ENCODE measurements at places on chromosomes 11 and 22.

GRCh38 chr11:117595440-117595839 is 201.6 kb downstream of the DSCAML1 start:
- no peak for DNase-seq

- no peak for DNase-seq
These were observed 15.8 kb downstream of the CDKN1C start for GRCh38 chr11:2869561-2870427.

DNA sequence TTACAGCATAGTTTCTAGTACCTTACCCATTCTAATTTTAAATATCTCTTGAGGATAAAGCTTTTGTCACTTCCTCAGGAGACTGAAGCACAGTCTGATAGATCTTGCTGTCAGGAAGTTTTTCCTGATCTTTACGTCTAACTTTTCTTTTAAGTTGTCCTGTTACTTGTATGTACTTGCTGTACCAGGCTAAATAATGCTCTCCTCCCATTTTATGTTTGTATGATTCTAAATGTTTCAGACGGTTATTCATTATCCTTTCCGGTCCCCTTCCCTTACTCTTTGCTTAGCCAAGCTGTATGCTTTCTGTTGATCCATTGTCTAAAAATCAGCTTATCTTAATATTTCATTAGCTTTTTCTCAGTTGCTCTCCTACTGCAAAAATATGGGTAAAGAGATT is 6.0 kb downstream of the ARHGEF12 start:
- no peak for DNase-seq

- DNase-seq: no peak
These were observed 103.4 kb upstream of the SEZ6L start for GRCh38 chr22:26065847-26066246.

- peak; percentile 33 for DNase-seq
These were observed 78.3 kb upstream of the SCUBE2 start for GRCh38 chr11:9169595-9170295.

DNA sequence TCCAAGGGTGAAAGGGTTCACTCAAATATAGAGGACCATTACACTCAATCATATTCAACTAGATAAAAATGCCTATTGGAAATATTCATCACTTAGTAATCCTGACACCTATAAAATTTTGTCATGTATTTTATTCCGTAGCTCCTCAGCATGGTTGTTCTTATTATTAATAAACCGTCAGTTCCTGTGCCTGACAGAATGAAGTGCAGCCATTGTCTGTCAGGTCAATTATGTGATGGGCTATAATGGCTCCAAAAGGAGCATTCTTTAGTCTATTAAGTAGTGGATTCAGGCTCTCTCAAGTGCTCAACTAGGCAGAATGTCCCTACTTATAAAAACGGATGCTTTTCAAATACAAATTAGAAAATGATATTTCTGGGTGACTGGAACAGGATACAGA is 916.1 kb upstream of the ANO3 start:
- no peak for DNase-seq

DNA sequence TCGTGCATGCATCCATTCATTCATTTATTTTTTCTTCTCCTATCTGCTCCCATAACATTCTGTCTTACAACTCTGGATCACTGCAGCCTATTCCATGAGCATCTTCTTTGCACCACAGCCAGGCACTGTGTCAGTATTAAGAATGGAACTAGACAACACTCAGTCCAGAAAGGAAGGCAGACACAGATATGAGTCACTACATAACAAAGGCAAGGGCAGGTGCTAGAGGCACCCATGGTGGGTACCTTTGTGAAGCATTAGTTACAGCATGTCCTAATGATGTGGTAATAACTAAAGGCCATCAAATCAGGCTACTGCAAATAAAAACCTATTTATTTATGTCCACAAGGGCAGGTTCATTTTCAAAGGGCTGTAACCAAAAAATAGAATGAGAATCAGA is 28.1 kb downstream of the TENM4 start:
- no peak for DNase-seq

GRCh38 chr11:62604460-62605120 is 2.9 kb upstream of the MTA2 start:
- DNase-seq: no peak

GRCh38 chr11:32529994-32530588 is 53.5 kb upstream of the EIF3M start:
- peak; percentile 73 for DNase-seq

DNA sequence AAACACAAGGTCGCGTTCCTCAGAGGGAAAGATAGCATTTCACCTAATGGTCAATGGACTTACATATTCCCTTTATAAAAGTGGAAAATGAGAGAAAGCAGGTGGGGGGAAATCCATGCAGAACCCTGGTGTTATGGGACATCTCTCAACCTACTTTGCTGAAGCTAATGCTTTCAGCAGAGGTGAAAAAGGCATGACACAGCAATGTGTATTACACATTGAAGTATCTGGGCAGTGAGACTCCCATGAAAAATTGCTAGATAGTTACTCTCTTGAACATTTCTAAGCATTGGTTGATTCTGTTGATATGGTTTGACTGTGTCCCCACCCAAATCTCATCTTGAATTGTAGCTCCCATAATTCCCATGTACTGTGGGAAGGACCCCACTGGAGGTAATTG is 60.0 kb upstream of the PICALM start:
- no peak for DNase-seq

DNA sequence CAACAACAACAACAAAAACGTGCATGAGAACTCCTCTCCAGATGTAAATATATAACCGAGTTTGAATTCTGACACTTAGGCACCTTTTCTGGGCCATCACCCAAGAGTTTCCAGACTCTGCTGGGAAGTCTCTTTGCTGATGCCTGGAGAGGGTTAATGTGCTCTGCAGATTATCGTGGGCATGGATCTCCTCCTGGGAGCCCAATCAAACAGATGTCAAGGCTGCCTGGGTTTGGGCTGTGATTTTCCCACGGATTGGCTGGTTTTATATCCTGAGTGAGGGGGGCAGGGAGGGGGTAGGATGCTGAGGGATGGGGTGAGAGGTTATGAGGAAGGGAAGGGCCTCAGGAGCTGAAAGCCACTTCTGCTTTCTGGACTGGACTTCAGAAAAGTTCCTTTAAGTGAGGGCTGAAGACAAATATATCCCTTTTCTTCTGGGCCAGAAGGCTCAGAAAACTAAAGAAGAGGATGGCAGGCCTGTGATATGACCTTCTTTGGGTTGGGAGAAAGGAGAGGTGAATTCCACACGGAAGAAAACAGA is 4.2 kb downstream of the ELF5 start:
- no peak for DNase-seq

DNA sequence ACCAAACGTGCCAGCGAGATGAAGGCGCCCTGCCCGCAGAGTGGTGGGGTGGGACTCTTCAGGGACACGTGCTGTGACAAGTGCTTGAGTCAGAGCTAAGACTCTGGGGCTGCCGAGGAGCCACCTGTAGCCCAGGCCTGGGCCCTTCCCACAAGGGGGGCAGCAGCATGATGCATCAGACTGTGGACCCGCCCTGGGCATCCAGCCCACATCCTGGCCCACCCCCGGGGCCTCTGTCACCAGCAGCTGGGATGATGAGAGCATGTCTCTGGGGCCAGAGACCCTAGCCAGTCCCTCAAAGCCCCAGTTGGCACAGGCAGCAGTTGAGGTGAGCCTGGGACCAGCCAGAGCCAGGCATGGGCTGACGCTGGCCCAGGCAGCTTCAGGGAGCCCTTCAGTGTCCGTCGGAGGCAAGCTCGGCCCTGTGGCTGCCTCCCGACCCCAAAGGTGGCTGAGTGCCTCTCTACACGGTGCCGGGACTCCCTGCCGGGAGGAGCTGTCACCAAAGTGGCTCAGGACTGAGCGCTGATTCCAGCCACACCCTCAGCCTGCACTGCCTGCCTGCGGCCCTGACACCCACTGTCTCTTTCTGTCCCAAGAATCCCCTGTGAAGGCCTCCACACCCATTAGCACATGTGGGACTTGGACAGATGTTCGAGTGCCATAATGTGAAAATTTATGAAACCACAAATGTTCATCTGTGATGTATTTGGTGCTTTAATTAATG is 41.3 kb downstream of the CDKN1C start:
- DNase-seq: no peak

- no peak for DNase-seq
These were observed 8.3 kb upstream of the KRTAP5-7 start for GRCh38 chr11:71518506-71519471.

DNA sequence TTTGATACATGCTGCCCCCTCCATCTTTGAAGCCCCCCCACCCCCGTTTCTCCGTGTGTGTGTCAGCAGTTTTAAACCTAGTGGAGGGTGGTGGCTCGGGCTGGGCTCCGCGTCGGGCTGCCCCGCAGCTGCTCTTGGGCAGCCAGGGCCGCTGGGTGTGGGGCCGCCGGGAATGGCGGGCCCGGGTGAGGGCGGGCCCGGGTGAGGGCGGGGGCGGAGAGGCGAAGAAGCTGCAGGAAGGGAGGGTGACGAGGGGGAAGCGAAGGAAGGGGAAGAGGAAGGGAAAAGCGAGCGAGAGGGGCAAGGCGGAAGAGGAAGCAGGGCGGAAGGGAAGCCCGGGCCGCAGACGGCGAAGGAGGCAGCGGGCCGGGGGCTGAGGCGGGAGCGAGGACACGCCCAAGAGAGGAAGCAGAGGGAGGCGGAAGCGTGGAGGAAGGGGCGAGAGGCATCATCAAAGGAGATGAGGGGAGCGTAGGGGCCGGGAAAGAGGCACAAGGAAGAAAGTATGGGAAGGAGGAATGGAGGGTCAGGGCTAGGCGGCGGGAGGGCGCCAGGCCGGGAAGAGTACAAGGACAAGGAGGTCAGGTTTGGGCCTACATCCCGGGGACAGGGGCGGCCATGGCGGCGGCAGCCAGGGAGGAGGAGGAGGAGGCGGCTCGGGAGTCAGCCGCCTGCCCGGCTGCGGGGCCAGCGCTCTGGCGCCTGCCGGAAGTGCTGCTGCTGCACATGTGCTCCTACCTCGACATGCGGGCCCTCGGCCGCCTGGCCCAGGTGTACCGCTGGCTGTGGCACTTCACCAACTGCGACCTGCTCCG is 82.4 kb downstream of the BCR start:
- no peak for DNase-seq

- DNase-seq: no peak
These were observed 5.5 kb upstream of the TMPRSS6 start for GRCh38 chr22:37115032-37115431.

DNA sequence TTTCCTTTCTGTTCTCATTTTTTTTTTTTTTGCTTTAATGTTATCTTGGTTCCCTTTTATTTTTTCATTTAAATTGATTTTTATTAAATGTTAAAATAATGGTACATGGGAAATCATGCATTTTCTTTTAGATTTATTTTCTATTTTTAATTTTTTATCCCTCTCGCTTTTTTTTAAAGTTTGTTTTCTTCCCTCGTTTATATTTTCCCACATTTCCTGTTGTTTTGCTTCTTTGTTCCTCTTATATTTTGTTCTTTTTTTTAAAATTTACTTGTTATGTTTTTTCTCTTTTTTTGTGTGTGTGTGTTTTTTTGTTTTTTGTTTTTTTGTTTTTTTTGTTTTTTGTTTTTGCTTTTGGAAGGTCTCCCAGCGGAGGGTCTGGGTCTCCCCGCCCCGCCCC is 34.9 kb upstream of the EIF3D start:
- no peak for DNase-seq

- peak; percentile 3 for DNase-seq
These were observed 78.1 kb downstream of the CD44 start for GRCh38 chr11:35216962-35217678.

- no peak for DNase-seq
These were observed 48.8 kb upstream of the CD44 start for GRCh38 chr11:35090125-35090524.

- no peak for DNase-seq
These were observed 81.7 kb downstream of the AMOTL1 start for GRCh38 chr11:94849839-94850238.

- peak; percentile 31 for DNase-seq
These were observed 615 bp downstream of the ANO5 start for GRCh38 chr11:22193348-22194051.

GRCh38 chr11:87290304-87290922 is 252.7 kb downstream of the TMEM135 start:
- DNase-seq: peak; percentile 67

DNA sequence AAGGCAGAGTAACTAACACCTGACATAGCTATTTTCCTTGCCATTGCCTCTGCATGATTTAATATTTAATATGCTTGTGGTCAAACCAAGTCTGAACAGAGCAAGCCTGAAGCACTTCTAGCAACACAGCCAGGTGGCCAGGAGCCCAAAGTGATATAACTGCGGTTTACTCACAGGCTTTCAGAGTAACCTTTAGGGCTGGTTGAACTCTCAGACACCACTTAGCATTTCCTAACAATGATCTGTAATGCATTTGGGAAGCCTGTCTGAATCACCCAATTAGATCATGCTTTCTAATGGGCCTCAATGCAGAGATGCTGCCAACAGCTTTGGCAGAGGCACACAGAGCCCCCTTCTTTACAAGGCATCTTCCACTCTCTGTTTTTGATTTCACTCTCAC is 96.1 kb downstream of the FDX1 start:
- no peak for DNase-seq

GRCh38 chr11:108933630-108934029 is 268.8 kb downstream of the DDX10 start:
- no peak for DNase-seq

DNA sequence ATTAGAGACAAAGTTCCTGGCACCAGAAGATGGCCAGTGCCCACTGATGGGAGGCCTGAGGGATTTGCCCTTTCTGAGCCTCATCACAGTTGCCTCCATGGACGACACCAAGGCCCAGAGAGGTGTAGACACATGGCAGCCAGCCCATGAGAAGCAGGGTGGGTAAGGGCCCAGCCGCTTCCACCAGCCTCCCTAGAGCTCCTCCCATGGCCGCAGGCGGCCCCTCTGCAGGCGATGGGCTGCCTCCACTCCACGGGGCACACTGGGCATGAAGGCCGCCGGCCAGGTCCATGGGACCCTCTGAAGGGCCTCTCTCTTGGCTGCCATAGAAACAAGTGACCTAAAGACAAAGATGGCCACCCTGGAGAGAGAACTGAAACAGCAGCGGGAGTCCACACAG is 14.5 kb downstream of the CCDC157 start:
- DNase-seq: no peak

- DNase-seq: no peak
These were observed 16.3 kb upstream of the CTSD start for GRCh38 chr11:1779806-1780699.

DNA sequence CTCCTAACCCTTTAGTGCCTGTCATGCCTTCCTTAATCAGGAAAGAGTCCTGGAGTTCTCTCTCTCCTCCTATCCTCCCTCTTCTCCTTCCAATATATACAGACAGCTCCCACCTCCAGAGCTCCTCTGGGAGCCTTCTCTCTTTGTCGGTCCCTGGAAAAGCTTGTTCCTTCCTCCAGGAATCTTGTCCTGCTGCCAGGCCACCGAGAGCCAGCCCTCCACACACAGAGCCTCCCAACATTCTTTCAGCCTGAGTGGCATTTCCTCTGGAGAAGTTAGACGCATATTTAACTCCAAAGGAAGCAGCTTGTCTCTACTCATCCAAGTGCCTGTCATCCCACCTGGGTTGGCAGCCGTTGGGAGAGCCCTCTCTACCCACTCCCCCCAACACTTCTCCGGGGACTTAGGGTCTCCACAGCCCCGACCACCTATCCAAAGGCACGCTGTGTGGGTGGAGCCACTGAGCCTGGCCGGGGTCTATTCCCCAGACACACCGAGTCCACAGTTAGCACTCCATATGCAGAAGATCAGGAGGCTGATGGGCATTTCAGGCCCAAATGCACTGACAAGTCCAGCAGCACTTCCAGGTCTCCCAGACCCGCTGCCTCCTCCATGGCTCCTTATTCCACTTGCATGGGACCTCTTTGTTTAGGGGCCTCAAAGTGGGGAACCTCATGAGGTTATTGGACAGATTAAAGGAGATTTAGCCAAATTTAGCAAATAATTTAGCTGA is 31.1 kb downstream of the DKK3 start:
- DNase-seq: no peak
